ENCODE measurements at places on chromosomes 5 and 9.

- no peak for DNase-seq
These were observed 3.0 kb upstream of the PHYKPL start for GRCh38 chr5:178235588-178235974.

GRCh38 chr5:136726506-136726905 is 361.2 kb upstream of the TRPC7 start:
- DNase-seq, result no peak

GRCh38 chr9:35070823-35071813 is 1.3 kb downstream of the VCP start:
- DNase-seq, result no peak

DNA sequence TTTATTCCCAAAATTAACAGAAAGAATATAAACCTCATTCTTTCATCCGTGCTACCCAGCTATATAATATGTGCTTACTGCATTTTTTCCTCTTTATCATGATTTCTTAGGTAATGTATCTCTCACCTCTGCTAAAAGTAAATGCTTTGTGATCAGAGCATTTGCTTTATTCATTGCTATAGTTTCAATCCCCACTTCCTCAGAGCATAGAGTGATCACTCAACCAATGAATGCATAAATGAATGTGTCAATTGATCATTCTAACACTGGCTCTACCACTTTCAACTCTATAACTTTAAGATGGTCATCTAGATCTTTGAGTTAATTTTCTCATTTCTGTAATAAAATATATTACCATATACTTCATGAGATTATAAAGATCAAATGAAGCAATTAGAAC is 719.2 kb downstream of the CETN3 start:
- DNase-seq, result no peak

GRCh38 chr9:37293664-37294524 is 128.6 kb upstream of the GRHPR start:
- DNase-seq, result no peak

GRCh38 chr9:114387680-114388356 is at the start of gene AKNA:
Gene AKNA (minus strand): TSS chr9:114387982. CDS start chr9:114381333, 6,649 bp downstream.
- DNase-seq, result no peak
